Stimulated activated CD4-positive, alpha-beta T cell treated with anti-CD3 and anti-CD28 coated beads, TNF-alpha, amount 100 ng/mL, for 24 hours (primary cell): ENCODE measurements at places on chromosomes 12 and 14.

DNA sequence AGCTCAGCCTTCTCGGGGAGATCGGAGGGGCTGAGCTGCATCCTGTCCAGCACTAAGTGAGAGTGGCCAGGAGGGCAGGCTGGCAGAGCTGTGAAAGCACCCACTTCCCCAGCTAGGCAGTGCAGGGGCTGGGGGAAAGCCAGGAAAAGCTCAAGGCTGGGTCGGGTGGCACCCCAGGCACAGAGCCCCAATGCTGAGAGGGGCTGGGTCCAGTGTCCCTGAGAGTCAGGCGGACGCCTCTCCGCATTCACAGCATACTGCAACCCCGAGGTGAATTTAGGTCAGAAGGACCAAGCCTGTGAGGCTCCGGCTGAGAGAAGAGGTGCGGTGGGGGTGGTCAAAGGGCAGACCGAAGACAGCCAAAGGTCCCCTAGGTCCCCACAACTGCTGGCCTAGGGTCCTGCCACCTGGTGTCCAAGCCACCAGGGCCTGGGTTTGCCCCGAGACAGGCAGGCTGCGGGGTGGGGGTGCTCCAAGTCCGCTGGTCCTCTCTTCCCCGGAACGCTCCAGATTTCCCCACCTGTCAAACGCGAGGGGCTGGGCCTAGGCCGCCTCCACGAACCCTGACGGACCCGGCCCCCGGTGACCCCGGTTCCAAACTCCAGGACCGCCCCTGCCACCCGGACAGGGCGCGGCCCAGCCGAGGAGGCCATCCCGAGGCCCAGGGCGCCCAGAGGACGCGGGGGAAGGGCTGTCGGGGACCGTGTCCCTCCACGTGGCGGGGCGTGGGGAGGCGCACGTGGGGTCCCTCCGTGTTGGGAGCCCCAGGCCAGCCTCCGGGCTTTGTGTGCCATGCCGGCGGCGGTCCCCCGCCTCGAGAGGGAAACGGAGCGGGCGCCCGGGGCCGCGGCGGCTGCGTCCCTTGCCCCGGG lies 527 bp downstream of the CAMKK2 start:
- DNase-seq, result no peak

DNA sequence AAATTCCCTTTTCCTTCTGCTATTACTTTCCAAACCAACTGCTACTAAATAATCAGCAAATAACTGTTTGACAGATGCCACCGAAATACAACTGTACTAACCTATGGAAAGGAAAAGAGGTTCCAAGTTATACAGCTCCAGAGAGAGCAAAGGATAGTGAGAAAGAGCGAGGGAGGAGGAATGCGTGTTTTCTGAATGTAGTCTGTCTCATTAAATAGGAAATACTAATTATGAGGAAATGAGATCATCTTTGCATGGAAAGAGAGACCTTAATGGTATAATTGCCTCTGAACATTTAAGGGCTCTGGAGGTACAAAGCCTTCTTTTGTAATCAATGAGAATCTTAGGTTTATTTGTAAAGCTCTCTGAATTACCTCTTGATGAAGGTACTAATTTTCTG lies 195.2 kb downstream of the APAF1 start:
- DNase-seq, result no peak

- no peak for DNase-seq
Measured at GRCh38 chr14:87306409-87307168, 686.4 kb downstream of the GALC start.

- no peak for DNase-seq
Measured at GRCh38 chr12:40110586-40110985, 4.7 kb upstream of the SLC2A13 start.

GRCh38 chr12:6700646-6701051 lies at the start of gene PIANP:
Gene PIANP, minus strand, starts transcription at chr12:6700815. Its CDS starts 2,754 bp downstream, at chr12:6698061.
- DNase-seq, result peak; percentile 43

- DNase-seq, result no peak
Measured at GRCh38 chr12:43054085-43054484, 464.5 kb upstream of the PRICKLE1 start.

DNA sequence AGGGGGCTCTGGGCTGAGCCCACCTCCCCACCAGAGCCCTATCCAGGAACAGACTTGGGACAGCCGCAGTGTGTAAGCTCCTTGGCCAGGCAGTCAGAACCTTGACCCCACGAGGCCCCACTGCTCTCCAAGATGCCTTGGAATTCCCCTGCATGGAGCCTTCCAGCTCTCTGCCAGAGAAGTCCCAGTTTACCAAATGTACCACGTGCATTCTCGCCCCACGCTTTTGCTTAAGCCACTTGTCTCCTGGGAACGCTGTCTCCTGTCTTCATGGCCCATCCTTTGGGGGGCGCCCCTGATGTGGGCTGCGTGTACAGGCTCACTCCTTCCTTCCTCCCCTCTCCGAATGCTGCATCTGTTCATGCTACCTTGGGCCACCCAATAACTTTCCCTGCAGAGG lies 7.9 kb downstream of the FAIM2 start:
- DNase-seq, result no peak

DNA sequence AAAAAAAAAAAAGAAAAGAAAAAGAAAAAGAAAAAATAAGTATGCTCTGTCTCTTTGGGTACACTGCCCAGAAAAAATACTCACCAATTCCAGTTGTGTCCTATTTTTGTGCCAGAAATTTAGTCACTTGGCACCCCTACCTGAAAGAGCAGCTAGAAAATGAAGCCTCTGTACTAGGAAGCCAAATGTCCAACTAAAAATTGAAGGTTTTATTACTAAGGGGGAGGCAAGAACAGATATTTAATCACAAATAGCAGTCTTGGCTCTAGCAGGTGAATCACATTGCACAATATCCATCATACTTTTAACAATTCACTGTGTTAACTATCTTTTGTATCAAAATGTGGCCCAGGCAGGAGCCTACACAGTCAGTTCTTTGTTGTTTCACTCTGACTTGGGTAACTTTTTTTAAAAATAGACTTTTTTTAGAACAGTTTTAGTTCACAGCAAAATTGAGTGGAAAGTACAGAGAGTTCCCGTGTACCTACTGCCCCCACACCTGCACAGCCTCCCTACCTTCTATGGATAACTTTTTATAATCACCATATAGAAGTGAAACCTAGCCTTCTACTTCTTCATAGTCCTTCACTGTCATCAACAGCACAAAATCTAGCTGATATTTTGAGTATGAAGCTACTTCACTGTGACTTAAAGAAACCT lies 87.1 kb upstream of the ATF7IP start:
- no peak for DNase-seq

DNA sequence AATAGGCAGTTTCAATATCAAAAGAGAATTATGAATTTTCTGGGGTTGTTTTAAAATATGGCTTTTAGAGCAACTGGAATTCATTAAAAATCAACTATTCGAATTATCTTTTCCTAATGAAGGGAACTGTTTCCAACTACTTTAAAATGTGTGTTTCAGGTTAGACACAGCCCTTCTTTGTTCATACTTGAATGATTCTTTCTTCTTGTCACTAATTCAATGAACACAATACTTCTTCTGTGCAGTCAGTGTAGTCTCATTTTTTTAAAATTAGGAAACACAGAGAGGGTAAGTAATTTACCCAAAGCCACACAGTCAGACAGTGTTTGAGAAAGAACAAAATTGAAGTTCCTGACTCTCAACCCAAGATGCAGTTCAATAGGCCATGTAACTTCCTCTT lies 414.0 kb downstream of the CCDC91 start:
- no peak for DNase-seq

GRCh38 chr14:44700184-44700583 lies 193.1 kb upstream of the FSCB start:
- no peak for DNase-seq

DNA sequence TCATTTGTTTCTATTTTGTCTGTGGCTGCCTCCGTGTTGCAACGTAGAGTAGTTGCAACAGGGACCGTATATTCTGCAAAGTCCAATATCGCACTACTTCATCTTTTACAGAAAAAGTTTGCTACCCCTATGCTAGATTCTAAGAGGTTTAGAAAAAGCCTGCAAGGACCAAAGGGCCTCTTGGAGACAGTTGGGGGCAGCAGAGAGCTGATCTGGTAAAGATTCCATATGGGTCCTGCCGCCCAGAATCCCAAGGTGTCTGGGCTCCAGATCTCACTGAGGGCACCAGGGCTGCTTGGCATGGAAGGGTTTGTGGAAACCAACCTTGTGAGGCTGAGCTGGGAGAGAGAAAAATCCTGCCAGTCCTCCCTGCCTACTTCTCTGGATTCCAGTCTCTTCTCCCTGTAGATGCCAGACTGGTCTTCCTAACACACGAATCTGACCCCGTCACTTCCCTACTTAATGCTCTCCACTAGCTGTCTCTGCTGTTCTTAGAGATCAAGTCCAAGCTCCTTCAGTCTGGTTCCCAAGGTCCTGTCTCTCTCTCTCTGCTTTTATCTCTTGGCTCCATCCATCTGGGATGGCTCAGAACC lies 74.6 kb downstream of the GLRX5 start:
- DNase-seq, result no peak

DNA sequence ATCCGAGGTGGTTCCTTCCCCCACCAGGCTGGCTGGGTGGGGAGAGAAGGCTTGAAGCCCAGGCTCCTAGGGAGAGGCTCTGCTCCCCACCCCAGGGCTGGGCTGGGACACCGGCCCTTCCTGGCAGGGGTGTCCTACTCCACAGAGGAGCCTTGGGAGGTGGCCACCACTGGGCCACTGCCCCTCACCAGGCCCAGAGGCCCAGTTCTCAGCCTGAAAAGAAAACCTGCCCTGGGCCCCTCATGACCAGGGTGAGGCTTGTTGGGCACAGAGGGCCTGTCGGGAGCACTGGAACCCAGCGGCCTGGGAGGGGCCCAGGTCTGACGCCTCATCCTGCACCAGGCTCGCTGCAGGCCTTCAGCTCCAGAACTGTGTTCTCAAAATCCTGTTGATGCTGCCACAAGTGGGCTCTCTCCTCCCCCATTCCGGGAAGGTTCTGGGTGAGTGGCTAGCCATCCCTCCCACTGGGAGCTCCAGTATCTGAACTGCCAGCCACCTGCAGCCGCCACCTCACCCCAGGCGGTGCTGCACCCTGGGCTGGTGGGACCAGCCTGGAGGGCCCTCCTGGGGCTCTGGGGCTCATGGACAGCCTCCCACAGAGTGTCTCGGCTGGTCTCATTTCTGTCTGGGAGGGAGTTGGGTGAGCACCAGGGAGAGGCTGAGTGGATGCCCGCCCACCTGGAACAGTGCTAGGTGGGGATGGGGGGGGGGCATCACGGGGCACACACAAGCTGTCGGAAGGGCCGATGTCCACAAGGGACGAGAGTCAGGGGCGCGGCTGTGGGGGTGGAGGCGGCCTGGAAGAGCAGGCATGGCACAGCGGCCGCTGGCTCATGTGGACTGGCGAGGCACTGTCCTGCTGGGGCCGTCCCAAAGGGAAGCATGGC lies 11.8 kb downstream of the BAG5 start:
- DNase-seq, result no peak

DNA sequence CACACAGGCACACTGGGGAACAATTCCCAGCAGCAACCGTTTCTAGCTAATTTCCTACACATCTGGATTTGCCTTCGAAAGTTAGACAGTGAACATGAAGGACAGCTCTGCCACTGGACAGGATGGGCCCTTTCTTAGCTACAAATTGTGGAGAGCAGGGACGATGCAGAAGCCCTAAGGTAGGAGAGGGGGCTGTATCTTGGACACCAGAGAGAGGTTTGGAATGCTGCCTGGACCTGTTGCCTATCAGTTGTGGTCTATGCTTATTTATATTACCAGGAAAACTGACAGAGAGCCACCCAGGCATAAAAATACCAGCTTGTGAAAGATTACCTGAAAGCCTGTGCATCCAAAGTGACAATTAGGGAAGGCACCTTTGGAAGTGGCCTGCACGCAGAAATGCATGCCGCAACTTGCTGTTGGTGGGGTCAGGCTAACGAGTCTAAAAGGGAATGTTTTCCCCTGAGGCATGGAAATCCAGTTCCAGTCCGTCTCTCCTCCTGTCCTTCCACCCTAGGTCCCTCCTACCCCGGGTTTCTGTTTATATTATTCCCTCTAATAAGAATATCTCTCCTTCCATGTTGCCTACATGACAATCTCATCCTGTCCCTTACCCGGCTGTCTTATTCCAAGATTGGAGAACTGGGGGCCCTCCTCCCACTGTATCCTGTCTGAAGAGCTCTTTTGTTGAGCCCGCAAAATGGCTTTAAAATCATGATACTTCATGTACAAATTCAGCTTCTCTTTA lies 60.2 kb downstream of the MDM2 start:
- DNase-seq, result no peak

DNA sequence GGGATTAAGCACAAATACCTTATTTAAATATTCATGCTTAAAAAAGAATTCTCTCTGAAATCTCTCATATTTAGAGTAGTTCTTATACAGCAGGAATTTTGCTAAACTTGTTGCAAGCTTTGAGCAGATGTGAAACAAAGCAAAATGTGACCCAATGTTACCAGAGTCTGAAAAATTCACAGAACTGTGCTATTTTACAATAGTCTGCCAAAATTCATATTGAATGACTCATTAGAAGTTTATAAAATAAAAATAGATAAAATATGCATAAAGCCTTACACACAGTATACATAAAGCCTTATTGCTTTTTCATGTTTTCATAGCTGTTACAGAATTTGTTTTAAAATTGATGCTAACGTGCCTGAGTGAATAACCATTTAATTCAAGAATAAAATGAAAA lies 17.8 kb upstream of the RHOJ start:
- DNase-seq, result no peak

DNA sequence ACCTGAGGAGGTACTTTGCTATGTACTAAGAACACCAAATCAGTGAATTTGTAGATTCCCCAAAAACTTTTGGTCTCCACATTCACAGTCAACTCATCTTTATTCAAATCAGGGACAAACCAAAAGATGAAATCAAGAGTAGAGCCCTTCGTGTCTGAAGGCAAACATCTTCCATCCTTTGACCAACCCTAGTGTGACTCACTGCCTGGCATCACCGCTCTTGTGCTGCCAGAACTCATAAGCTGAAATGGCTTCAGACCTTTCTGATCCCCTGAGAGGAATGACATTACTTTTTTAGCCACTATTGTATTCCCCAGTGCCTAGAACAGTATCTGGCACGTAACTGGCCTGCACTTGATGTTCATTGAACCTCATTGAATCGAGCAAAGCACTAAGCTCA lies 50.1 kb downstream of the GOLGA5 start:
- DNase-seq, result peak; percentile 21

- DNase-seq, result no peak
Measured at GRCh38 chr12:51661199-51661598, 70.2 kb downstream of the SCN8A start.

- DNase-seq, result no peak
Measured at GRCh38 chr14:32710231-32710671, 228.4 kb upstream of the NPAS3 start.

- DNase-seq, result peak; percentile 59
Measured at GRCh38 chr14:21104448-21105060, 3.7 kb downstream of the TMEM253 start.

DNA sequence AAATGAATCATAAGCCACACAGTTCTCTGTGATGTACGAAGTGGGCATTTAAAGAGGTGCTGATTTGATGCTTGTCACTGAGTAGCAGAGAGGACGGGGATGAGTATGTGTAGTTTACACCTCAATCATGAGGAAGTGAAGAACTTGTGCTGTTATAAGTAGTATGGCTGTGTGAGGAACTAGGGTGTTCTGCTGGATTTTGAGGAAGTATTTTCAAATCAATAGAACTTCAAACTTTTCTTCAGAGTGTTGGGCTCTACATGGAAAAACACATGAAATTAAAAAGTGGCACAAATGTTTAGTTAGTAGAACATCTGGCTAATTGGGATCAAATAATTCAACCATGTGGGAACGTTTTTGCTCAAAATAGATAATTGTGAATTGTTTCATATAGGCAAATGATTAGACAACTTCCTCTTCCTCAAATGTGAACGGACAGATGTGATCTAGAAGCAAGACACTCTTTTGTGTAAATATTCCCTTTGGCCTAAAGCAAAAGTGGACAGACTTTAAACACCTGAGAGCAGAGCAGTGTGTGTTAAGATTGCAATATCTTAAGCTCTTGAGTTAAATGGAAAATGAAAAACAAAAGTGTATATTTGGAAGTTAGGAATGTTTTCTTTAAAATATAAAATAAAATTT lies 168.5 kb downstream of the NAV3 start:
- no peak for DNase-seq
